ENCODE measurements at places on chromosomes 13 and 19. TPM values are rescaled to one million over a fixed set of nuclear protein-coding genes. Genes with fewer than 3 reads are reported as not detected.

Gene GAPDHS
- not detected for total RNA-seq

Gene ZNF112
- total RNA-seq, result 2.5 TPM

Gene ATCAY
- 23.5 TPM for total RNA-seq

Gene FREM2
- total RNA-seq, result 24.1 TPM

Gene NANOS3
- 0.66 TPM for total RNA-seq

Gene ATP7B
- 11.8 TPM for total RNA-seq

GRCh38 chr19:39915101-39915847 lies 19.2 kb downstream of the FCGBP start:
- no peaks in the 10 kb centered on the region for H3K36me3 ChIP-seq
- no peak for DNase-seq
- H3K4me3 ChIP-seq, result no peak overlapping the region
- H3K4me1 ChIP-seq, result no peaks in the 10 kb centered on the region
- no peak overlapping the region for H3K27ac ChIP-seq

- DNase-seq, result no peak
- no peak overlapping the region for H3K4me3 ChIP-seq
Observed at GRCh38 chr13:113771709-113772331, 12.8 kb downstream of the TMEM255B start.

DNA sequence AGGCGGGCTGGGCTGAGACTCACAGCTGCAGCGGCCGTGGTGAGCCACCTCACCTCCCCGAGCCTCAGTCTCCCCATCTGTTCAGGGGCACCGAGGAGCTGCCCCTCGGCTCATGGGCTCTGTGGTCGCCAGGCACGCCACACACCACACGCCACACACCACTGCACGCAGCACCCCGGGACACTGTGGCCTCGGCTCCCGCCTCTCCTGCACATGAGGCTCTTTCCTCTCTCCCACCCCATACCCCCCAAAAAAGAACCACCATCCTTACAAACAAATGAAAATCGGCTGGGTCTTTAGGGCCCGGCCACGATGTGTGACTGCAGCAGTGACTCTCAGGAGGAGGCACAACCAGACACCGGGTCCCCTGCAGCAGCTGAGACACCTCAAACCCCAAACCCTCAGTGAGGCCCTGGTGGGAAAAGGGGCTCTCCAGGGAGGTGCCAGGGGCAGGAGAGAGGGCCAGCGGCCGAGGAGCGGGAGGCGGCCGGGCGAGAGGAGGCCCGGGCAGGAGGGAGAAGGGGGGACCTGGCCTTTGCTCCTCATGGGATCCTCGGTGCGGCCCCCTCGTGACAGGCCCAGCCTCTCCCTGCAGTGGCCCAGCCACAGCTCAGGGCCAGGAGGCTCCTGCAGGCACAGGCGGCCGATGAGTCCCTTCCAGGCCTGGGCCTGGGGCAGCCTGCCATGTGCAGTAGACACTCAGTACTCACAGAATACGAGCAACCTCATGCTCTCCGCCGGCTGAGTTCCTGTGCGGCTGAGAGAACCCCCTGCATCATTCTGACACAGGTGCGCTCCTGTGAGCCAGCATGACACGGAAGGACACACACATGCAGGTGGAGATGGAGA lies 66.3 kb downstream of the RASA3 start:
- H3K27ac ChIP-seq, result peak overlapping the region; percentile 84
- peaks cover 24% of the 10 kb centered on the region for H3K4me1 ChIP-seq
- no peak for DNase-seq
- H3K36me3 ChIP-seq, result peaks cover 3% of the 10 kb centered on the region
- no peaks in the 10 kb centered on the region for H3K27me3 ChIP-seq
- H3K4me3 ChIP-seq, result no peak overlapping the region

DNA sequence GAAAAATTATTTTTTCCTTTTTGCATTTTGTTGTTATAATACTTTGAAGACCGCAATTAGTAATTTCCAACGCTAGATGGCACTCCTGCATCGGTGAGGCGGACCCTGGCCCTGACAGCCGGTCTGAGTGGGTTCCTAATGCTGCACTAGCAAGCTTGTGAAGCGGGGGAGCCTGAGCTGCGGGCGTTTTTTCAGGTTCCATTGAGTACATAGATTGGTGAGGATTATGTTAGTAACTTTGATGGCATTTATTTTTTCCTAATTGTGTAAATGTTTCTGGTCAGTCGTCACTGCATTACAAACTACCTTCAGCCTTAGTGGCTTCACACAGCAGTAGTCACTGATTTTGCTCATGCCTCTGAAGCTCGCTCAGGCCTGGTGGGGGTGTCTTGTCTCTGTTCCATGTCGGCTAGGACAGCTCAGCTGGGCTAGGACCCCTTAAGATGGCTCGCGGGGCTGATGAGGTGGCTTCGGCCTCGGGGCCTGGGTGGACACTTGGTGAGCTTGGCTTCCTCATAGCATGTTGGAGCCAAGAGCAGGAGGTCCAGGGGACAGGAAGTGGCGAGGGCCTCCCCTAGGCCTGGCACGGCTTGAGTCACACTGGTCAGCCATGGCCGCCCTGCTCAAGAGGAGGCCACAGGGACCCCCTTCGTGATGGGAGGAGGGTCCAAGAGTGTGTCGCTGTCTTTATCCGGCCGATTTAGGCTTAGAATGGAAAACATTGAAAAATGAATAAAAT lies 25.0 kb downstream of the ERCC5 start:
- H3K27me3 ChIP-seq, result no peaks in the 10 kb centered on the region
- H3K4me3 ChIP-seq, result no peak overlapping the region
- H3K27ac ChIP-seq, result no peak overlapping the region

DNA sequence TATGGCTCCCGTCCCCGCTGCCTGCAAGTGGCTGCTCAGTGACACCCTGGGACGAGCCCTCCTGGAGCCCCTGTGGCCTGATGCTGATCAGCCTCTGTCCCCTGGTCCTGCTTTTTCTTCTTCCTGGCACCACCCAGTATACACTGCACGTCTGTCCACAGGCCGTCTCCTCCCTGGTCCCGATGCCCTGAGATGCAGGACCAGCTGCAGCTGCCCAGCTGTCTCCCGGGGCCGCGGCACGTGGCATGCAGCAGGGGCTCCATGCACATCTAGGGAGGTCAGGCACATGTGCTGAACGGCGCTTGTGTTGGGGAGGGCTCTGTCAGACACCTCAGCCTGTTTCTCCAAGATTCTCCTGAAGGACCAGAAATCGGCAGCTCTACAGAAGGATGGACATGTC lies 30.2 kb downstream of the ZFR2 start:
- no peak for DNase-seq
- no peak overlapping the region for H3K27ac ChIP-seq
- no peak overlapping the region for H3K4me3 ChIP-seq
- H3K36me3 ChIP-seq, result peaks cover 11% of the 10 kb centered on the region
- no peaks in the 10 kb centered on the region for H3K4me1 ChIP-seq

DNA sequence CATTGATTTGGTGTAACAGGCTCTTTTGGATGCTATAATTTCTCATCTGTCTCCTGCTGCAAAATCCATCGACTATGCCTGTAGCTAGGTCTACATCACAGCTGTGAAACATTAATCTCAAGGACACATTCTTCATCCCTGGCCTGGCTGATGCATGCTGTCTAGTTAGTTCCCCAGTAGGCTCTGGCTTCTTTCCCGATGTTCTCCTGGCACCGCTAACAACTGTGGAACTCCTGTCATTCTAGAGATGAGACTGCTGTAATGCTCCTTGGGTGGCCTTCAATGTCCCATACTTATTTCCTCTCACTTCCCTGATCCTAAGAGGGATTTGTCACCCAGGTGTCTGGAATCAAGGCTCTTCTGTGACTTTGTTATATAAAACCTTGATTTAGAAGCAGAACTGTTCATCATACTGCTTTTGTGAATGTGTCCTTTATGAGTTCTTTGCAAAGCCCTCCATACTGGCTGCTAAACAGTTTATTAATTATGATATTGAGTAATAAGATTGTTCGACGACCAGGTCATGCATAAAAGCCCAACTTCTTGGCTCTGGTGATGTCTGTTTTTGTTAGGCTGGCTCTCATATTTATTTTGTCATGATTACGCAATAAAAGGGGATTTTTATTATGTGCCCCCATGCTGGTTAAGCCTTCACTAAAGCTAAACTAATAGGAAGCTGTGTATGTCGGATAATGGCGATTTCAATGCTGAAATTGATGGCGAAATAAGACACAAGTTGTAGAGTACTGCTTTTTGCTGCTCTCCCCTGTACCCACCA lies 227.5 kb downstream of the DCT start:
- no peaks in the 10 kb centered on the region for H3K27me3 ChIP-seq
- peaks cover 19% of the 10 kb centered on the region for H3K4me1 ChIP-seq
- no peak overlapping the region for H3K27ac ChIP-seq
- H3K4me3 ChIP-seq, result no peak overlapping the region
- H3K36me3 ChIP-seq, result peaks cover 3% of the 10 kb centered on the region

DNA sequence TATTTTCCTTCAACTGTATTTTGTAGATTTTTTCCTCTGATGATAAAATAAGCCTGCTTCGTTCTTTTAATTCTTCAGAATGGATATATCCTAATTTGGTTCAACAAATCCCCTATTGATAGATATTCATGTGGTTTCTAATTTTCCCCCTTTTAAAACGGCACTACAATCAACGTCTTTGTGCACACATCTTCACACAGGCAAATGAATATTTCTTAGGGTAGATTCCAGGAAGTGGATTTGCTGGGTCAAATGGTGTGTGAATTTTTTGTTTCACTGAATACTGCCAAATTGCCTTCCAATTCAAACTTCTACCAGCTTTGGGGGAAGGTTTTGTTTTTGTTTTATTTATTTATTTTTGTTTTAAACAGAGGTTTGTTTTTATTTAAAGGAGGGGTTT lies 287.2 kb downstream of the FOXO1 start:
- H3K4me3 ChIP-seq, result no peak overlapping the region
- 0 out of 2 replicates have a peak, but pooled peaks cover 3% of the 10 kb centered on the region for H3K36me3 ChIP-seq
- H3K27me3 ChIP-seq, result no peaks in the 10 kb centered on the region
- peaks cover 27% of the 10 kb centered on the region for H3K4me1 ChIP-seq
- no peak for DNase-seq
- H3K27ac ChIP-seq, result no peak overlapping the region

DNA sequence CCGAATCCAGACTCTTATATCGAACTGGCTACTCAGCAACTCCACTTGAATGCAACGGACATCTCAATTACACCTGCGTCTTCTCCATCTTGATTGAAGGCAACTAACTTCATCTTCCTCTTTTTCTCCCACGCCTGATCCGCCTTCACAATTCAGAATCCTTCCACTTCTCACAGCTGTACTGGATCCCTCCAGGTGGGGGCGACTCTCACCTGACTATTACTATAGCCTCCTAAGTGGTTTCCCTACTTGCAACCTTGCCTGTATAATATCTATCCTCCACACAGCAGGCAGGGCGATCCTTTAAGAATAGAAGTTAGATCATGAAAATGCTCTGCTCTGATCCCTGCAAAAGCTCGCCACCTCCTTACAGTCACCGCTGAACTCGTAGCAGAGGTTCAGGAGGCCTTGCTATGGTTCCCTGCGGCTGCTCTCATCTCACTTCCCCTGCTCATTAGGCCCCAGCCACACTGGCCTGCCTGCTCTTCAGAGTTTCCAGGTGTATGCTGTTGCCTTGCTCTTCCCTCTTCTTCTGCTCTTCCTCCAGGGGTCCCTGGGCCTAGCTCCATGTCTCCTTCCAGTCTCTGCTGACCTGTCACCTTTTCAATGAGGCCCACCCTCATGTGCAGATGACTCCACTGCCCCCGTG lies 31.9 kb downstream of the RFXAP start:
- no peaks in the 10 kb centered on the region for H3K4me1 ChIP-seq
- no peaks in the 10 kb centered on the region for H3K36me3 ChIP-seq
- peak; percentile 74 for DNase-seq
- no peaks in the 10 kb centered on the region for H3K27me3 ChIP-seq

- peaks cover 18% of the 10 kb centered on the region for H3K4me1 ChIP-seq
- 0 out of 2 replicates have a peak overlapping the region, but pooled peaks have one; percentile 20 for H3K27ac ChIP-seq
- DNase-seq, result no peak
- H3K4me3 ChIP-seq, result no peak overlapping the region
Observed at GRCh38 chr13:113535381-113535781, 44.9 kb upstream of the DCUN1D2 start.

DNA sequence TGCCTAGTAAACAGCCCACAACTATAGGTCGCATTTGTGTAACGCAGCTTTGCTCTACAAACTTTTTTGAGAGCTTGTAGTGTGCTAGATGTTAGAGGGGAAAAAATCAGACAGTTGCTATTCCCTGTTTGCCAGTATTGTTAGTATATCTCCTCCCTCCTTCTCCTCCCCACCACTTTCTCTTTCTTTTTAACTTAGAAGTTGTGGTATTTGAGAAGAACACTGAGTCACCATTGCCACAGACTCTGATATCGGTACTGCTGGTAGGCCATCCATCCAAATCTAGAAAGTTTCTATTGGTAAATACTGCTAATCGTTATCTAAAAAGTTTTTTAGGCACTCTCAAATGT lies 666 bp downstream of the POMP start:
- peak overlapping the region; percentile 92 for H3K4me3 ChIP-seq
- no peak for DNase-seq
- H3K27me3 ChIP-seq, result no peaks in the 10 kb centered on the region
- peaks cover 35% of the 10 kb centered on the region for H3K4me1 ChIP-seq
- peak overlapping the region; percentile 26 for H3K27ac ChIP-seq

- peaks cover 6% of the 10 kb centered on the region for H3K36me3 ChIP-seq
- H3K27me3 ChIP-seq, result peaks cover 6% of the 10 kb centered on the region
- peaks cover 3% of the 10 kb centered on the region for H3K4me1 ChIP-seq
- no peak overlapping the region for H3K4me3 ChIP-seq
- H3K27ac ChIP-seq, result no peak overlapping the region
- DNase-seq, result no peak
Observed at GRCh38 chr19:9729162-9729561, 39.4 kb downstream of the ZNF846 start.

DNA sequence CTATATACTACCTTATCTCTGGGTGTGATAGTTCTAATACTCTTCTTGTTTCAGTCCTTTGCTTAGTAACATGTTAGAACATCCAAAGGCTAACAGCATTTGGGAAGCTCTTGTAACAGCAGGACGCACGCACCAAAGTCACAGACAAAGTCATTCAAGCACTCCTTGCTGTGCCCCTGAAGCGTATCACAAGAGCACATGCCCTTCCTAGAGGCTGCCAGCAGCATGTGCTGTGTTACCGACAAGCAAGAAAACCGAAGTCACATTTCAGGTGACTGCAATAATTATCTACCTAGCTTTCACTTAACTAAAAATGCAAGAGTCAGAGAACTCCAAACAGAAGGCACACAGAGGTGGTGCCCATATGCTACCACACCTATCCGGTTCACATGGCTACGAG lies 194.1 kb downstream of the KLF12 start:
- no peak for DNase-seq
- no peak overlapping the region for H3K27ac ChIP-seq
- H3K27me3 ChIP-seq, result no peaks in the 10 kb centered on the region
- no peak overlapping the region for H3K4me3 ChIP-seq
- H3K4me1 ChIP-seq, result peaks cover 46% of the 10 kb centered on the region

- peaks cover 21% of the 10 kb centered on the region for H3K4me1 ChIP-seq
- peaks cover 6% of the 10 kb centered on the region for H3K36me3 ChIP-seq
- DNase-seq, result no peak
- no peak overlapping the region for H3K27ac ChIP-seq
Observed at GRCh38 chr13:90830782-90831181, 516.7 kb upstream of the MIR17HG start.

Data from WTC11 (cell line).